ENCODE measurements at places on chromosomes 1 and 21.

- DNase-seq = no peak
These were observed 994 bp upstream of the LAMTOR5 start for GRCh38 chr1:110408488-110408887.

GRCh38 chr1:110205156-110205555, 5.0 kb upstream of the KCNC4 start:
- DNase-seq = no peak

DNA sequence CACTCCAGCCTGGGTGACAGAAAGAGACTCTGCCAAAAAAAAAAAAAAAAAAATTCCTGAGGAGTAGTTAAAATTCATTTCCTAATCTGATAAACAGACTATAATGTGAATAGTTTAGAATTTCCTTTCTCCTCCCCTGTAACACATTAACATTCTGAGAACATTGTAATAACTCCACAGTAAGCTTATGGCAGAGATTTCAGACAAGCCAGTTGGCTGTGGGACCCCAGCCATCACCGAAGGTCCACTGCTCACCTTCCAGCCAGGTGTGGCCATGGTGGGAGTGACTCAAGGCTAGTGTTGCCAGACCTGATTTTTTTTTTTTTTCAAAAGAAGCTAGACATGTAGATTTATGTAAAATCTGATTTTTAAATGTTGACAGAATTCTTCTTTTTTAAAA, 11.8 kb downstream of the KANK4 start:
- DNase-seq = no peak

GRCh38 chr1:67843331-67843730, 10.1 kb upstream of the GNG12 start:
- DNase-seq = no peak

DNA sequence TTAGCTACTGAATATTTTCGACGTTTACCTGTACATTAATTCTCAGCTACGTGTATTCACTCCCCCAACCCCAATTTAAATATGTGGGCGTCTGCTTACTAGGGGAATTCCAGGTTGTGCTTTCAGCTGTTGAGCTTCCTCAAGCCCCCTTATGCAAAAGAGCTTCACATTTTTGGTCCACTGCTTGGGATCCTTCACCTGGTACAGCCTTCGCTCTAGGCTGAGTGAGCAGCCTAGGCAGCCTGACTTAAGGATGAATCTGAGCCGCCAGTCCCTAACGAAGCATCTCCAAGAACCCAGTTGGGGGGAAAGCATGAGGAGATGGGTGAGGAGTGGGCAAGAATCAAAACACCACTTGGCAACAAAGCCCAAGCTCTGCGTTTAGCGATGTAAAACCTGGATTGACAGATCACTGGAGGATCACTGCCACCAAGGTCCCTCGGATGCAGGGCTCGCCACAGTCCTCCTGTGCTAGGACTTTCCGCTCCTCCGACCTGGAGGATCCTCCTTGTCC, 674 bp downstream of the BCL10 start:
- DNase-seq = no peak

DNA sequence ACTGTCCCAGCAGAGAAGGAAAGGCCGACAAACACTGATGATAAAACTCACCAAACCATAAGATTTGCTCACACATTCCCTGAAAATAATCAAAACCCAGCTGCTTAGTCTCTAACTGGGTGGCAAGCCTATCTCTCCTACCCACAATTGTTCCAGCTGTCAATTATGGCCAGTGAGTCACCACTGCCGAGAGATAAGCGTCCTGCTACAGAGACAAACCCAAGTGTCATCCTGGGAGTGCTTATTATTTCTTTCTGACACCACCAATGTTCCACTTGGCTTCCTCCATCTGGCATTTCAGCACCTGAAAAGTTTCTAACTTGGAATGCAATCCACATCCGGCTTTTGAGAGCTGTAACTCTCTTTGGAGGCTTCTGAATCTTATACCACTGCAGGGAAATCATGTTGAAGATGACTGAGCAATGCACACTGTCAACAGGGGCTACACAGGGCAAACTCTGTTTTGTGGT, 51.5 kb upstream of the VAV3 start:
- DNase-seq = no peak

- DNase-seq = no peak
These were observed 155.0 kb downstream of the PCNX2 start for GRCh38 chr1:233140499-233140898.

DNA sequence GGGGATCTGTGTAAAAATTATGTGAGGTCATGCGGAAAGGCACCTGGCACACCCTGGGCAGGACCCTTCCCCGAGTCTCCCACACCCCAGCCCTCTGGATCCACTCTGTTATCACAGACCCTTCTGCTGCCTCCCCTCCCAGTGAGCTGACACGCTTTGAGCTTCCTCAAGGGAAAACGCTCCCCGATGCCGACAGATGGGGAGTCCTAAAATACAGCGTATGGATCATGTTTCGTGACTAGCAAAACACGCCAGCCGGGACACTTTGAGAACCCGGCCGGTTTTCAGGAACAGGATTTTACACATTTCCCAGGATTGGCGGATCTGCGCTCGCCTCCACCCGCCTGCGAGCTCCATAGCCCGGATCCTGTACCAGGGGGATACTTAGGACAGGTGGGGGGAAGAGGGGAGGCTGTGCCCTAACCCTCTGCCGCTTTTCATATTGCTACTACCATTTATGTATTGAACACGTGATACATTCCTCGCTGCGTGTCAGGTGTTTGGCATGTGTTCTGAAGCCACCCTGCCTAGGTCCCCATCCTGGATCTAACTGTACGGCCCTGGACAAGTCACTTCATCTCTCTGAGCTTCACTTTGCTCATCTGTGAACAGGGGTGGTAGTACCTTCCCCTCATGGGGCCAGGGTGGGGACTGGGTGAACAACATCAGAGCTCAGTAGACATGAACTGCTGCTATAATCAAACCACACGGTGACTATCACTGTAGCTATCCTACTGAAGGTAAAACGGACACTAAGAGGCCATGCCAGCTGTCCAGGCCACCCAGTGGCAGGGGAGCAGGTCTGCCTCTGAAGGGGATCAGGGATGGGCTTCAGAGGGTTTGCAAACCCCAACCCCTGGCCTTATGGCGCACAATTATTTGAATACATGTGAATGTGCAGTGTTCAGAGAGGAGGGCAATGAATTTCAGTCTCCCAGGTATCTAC, 63.2 kb downstream of the SSBP3 start:
- DNase-seq = no peak

GRCh38 chr1:27342778-27343638, 1.2 kb downstream of the SYTL1 start:
- peak; percentile 42 for DNase-seq

- no peak for DNase-seq
These were observed 34.5 kb downstream of the MAN1C1 start for GRCh38 chr1:25651036-25651640.

- DNase-seq = no peak
These were observed 66.5 kb upstream of the NBL1 start for GRCh38 chr1:19577561-19577960.

GRCh38 chr1:1760715-1761114, 17.6 kb downstream of the NADK start:
- no peak for DNase-seq

DNA sequence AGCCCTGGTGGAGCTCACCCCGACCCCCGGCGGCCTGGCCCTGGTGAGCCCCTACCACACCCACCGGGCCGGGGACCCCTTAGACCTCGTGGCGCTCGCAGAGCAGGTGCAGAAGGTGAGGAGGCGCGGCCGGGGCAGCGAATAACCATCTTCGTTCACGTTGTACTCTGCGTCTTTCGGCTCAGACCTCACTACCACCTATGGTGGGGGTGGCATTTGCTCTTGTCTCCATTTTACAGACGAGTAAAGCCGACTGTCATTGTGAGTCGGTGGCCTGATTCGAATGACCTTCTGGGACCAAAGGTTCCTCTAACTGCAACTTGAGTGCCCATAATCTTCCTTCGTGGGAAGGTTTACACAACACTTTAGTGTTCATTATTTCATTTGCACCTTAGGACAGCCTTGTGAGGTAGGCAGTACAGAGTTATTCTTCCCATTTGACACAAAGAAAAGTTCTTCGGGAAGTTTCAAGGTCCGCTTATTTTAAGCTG, 506 bp downstream of the C1orf50 start:
- DNase-seq = no peak

DNA sequence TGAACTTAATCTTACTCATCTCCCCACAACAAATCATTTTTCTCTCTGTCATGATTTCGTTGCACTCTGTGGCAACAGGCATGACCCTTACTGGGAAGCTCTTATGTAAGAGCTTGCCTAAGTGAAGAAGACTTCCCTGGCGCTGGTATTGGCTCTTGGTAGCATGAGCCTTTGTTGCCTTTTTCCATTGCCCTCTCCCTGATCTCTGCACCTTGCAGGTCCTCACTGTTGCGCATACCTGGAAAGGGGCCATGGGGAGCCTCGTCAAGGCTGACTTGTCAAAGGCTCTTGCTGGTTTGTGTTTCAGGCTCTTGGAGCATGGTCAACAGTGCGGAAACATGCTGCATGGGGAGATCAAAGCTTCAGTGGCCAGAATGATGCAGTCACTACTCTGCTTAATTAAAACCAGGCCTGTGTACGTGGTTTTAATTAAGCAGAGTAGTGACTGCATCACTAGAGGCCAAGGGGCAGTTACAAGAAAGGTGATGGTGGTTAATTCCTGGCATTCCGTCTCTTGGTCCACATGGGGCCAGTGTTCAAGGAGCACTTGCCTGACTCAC, 141.3 kb downstream of the SPATA46 start:
- no peak for DNase-seq

GRCh38 chr1:87867626-87868025, 538.9 kb downstream of the LMO4 start:
- DNase-seq = no peak

DNA sequence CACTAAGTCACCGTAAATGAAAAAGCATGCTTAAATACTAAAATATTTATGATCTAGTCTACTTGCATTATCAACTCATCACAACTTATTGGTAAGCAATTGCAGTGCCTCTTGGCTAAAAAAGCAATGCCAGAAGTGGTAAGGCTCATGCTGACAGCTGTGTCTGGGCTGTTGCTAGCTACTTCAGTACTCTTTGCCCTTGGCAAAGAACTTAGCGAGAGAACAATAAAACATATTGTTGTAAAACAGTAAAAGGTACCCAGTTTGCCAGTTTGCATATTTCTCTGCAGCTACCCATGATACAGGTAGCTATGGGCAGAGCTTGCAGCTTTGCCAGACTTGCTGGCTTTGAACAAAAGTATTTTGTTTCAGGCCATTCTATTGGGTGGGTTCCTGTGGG, 73.1 kb downstream of the ATP6V1G3 start:
- peak; percentile 20 for DNase-seq

DNA sequence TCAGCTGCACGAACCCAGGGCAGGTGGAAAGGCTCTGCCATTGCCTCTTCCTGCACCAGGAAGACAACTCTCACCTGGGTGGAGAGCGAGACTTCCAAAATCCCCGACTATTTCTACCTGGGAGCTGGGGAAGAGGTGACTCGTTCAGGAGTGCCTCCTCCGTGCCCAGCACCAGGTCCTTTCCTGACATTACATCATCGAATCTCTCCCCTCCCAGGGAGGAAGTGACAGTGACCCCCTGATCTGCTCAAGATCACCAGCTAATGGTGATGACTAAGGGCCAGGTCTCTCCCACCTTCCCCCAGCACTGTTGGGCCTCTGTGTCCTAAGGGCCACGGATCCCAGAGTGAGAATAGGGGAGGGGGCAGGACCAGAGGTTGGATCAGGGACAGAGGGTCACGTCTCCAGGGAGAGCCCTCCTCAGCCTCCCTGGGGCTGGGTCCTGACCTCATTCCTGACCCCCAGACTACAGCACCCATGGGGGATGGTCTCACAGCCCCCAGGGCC, 6.8 kb downstream of the MEGF6 start:
- DNase-seq = no peak

GRCh38 chr1:194230351-194231144, 1044.1 kb upstream of the B3GALT2 start:
- DNase-seq = no peak

DNA sequence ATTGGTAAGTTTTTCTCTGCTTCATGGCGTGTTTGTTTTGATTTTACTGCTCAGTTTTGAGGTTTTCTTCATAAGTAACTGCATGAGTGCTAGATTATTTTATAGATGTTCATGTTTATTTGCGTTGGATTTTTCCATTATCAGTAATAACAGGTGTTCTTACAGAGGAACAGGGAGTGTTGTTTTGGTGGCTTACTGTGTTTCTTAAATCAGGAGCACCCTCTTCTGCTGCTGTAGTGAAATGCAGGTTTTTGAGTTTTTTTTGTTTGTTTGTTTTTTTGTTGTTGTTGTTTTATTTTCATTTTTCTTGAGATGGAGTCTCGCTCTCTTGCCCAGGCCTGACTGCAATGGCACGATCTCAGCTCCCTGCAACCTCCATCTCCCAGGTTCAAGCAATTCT, 32.6 kb downstream of the CTBS start:
- no peak for DNase-seq

DNA sequence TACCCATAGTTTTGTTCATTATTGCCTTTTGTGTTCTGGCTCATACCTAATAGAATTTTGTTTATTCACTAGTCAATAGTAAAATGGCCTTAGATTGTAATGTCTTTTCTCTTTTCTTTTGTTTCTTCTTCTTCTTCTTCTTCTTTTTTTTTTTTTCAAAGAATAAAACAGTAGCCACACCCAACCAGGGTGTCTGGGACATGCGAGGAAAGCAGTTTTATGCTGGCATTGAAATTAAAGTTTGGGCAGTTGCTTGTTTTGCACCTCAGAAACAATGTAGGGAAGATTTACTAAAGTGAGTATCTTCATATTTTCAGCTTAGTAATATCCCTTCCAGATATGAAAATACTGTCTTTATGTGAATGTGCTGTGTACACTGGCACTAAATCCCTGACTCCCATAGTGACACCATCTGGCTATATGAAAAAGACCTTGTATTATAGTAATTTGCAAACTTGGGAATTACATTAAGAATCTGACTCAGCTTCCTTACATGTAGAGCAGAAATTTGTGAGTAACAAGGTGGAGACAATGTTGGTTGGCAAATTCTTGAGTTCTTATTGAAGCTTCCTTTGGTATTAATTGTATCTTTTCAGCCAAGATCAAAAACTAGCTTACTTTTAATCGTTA, 24.6 kb downstream of the AGO4 start:
- DNase-seq = no peak

DNA sequence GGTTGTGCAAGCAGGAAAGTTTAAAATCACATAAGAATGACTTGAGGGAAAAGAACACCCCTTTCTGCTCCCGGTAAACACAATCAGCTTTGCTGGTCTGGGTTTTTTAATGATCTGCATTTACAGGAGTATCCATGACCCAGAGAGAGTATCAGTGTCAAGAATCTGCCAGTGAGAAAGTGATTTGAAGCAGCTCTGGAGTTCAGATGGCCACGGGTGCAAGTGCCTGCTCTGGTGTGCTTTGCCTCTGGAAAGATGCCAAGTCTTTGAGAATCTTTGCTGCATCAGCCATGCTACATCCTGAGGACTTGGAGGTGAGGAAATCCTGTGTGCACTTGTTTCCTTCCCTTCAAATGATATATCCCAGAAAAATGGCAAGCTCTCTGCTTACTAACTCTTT, 18.6 kb upstream of the MYSM1 start:
- DNase-seq = no peak

- peak; percentile 32 for DNase-seq
These were observed 3.7 kb downstream of the TCHH start for GRCh38 chr1:152111515-152111968.

GRCh38 chr1:216183007-216183406, 240.2 kb downstream of the USH2A start:
- no peak for DNase-seq
